NCI-H1436 treated with DMSO at 0.1 percent for 48 hours (cell line): ENCODE measurements at places on chromosomes 11 and 22.

DNA sequence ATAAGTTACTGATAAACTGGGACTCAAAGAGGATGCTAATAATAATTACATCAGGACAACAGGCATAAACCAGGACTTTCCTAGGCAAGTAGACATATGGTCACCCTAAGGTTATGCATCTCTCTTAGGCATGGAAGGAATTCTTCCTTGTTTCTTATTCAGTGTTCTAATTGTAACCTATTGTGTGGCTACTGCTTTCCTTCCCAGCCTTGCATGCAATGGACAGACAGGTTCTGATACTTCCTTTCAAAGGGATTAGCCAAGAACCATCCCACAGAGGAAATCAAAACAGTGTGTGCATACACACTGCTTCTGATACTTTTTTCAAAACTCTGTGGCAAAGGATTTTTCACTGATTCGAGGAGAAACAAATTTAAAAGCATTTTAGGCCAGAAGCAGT, 48.3 kb downstream of the RRAS2 start:
- no peak for DNase-seq

- no peak for DNase-seq
Measured at GRCh38 chr22:21726650-21727049, 8.9 kb downstream of the YPEL1 start.

- no peak for DNase-seq
Measured at GRCh38 chr11:40204228-40204627, 1255.2 kb downstream of the LRRC4C start.

DNA sequence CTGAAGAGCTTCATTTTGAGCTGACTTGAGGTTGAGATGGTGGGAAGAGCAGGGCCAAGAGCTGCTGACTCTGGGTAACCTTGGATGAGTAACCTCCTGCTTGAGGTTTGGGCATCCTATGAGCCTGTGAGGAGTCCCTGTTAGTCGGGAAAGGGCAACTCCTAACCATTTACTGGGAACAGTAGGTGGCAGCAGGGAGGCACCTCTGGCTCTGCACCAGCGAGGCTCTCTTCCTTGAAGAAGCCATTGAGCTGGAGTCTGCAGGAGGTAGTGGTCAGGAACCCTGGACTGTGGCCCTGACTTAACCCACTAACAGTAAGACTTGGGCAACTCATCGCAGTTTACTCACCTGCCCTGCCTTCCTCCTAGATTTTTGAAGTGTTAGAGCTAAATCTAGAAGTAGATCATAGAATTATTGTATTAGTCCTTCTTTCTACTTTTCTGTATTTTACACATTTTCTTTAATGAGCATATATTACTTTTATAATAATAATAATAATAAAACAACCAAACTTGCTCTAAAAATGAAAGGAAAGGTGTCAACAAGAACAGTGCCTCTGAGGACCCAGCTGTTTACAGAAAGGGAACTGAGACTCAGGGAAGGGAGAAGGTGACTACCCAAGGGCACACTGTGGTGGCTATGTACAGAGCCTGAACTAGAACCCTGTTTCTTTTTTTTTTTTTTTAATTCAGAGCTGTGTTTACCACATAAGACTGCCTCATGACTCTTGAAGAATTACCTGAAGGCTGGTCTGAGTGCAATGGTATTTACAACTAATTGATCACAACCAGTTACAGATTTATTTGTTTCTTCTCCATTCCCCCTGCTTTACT, 47.5 kb downstream of the MEI1 start:
- peak; percentile 13 for DNase-seq

DNA sequence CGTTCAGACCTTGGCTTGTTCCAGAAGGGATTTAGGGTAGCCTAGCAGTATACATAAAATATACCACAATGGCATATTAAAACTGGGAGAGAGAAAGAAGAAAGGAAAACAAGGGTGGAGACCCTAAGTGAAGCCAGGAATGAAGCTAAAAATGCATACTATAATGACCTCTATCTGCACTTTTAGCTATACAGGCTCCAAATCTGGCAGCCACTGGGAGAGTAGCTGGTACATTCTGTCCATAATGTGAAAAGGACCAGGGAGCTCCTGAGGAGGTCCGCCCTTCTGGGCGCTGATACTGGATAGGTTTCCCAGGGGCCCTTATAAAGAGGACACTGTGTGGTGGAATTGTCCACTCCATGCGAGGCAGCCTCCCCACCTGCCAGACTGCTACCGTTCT, 42.8 kb downstream of the PRDM11 start:
- no peak for DNase-seq

DNA sequence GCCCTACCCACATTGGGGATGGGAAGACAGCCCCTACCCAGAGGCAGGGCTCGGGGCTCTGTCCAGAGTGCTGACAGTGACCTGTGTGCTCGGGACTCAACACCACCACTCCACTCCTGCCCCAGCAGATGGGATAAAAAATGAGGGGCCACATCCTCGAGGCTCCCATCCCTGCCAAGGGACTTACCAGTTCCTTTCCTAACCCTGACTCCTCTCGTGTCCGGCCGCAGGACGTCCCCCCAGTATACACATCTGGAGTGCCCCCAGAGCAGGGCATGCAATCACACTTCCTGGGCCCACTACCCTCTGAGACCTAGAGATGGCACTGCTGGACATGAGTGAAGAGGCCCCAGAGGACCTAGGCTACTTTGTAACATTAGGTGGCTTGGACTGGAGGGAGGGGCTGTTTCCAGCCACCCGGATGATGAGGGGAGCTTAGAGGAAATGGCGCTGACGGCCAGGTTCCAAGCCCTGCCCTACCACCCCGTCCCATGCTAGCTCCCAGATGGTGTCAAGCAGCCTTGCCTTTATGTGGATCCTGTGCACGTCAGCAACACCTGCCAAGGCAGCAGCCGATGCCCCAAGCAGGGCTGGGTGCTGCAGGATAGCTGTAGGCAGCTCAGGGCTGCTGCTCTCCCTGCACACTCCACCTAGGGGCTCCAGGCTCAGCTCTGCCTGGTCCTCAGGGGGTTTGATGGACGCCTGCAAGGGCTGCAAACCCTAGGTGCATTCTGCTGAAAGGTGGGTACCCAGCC, 86.6 kb downstream of the DGCR2 start:
- DNase-seq, result peak; percentile 31

DNA sequence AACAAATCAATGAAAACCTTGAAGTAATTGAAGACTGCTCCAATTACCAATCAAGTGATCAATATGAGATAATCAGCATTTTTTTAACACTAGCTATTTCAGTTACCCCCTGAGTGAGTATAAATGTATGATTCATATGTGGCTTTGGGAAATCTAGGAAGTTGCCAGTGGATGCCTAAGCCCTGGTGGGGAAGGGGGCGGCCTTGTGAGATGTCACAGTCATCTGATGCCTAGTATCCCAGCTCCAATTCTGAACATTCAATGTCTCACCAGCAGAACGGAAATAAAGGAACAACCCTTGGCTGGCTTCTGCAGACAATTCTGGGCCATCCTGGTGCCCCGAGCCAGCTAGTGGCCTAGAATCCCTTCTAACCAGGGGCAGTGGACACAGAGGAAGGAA, 58.5 kb upstream of the TIMP3 start:
- DNase-seq, result no peak
